ENCODE measurements at places on chromosomes 6 and 20.

- DNase-seq: no peak
Measured at GRCh38 chr6:69097948-69098347, 462.9 kb downstream of the ADGRB3 start.

- DNase-seq: no peak
Measured at GRCh38 chr6:84882768-84883766, 118.7 kb upstream of the TBX18 start.

DNA sequence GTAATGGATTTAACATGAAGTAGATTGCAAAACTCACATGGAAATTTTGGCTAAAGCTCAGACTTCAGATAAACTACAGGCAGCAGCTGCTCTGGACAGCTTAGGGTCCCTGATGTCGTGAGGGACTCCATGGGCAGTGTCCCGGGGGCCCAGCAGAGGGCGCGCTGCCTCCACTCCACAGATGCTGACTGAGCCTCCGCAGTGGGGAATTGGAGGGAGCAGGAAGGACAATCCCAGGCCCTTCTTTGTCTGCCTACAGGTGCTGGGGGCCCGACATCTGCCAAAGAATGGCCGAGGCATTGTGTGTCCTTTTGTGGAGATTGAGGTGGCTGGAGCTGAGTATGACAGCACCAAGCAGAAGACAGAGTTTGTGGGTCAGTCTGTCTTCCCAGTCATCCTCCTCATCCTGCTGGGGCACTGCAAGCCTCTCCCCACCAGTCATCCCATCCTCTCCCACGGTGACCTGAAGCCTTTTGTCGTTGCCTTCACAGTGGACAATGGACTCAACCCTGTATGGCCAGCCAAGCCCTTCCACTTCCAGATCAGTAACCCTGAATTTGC lies 35.9 kb downstream of the PLCG1 start:
- no peak for DNase-seq

GRCh38 chr20:36471885-36472636 lies 69.3 kb upstream of the MYL9 start:
- DNase-seq: no peak

DNA sequence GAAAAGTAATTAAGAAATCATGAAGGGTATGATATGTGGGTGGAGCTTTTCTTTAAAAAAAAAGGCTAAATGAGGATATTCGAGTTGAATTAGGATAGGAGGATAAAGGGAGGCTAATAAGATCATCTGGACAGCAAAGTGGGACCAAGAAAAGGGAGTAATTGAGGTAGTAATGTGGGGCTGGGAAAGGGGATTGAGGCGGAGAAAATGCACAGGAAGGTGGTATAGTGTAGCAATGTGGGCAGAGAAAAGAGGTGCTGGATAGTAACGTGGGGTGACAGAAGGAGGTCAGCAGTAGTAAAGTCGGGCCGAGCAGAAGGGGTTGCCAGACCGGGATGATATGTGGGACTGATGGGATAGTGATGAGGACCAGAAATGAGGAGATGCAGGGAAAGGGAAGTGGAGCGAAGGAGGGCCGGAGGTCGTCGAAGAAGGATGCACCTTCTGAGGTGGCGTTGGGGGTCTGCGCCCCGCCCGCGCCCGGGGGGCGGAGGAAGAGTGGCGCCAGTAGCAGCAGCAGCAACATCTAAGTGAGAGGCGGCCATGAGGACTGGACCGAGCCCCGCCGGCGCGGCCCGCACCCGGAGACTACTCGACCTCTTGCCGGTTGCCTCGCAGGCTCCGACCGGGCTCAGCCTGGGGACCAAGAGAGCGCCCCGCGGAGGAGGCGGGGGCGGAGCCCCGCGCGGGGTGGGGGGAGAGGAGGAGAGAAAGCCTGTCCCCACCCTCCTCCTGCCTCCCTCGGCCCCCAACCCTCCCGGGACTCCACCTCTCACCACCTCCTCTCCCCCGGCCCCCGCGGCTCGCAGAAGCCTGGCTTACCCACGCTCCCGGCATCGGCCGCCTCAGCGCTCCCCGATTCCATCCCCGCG lies 887 bp downstream of the GABBR1 start:
- no peak for DNase-seq

DNA sequence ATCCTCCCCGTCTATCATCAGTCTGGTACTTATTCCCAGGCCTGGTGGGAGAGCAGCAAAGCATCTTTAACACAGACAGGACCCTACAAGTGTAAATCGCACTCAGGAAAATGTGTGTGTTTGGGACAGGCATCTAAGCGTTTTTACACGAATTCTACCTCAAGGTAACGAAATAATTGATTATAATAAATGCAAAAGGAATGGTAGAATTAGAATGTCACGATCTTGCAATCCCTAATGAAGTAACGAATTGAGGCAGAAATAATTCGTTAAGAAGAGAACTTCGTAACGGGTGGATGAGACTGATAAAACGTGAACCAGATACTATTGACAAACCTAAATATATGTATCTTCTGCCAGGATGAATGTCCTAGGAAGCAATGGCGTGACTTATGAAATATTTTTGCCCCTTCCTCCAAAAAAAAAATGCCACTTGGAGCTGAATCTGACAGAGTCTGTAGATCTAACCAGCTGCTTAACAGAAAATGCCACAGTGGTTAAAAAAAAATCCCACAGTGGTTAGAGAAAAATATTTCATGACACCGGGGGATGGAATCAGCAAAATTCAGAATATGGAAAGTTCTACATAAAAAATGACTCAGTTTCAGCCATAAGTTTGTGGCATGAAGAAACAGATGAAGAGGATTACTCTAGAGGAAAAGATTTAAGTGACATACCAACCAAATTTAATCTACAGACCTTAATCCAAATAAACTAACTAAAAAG lies 68.7 kb downstream of the F13A1 start:
- DNase-seq: no peak

GRCh38 chr20:61756966-61757677 lies 308.6 kb downstream of the TAF4 start:
- no peak for DNase-seq

DNA sequence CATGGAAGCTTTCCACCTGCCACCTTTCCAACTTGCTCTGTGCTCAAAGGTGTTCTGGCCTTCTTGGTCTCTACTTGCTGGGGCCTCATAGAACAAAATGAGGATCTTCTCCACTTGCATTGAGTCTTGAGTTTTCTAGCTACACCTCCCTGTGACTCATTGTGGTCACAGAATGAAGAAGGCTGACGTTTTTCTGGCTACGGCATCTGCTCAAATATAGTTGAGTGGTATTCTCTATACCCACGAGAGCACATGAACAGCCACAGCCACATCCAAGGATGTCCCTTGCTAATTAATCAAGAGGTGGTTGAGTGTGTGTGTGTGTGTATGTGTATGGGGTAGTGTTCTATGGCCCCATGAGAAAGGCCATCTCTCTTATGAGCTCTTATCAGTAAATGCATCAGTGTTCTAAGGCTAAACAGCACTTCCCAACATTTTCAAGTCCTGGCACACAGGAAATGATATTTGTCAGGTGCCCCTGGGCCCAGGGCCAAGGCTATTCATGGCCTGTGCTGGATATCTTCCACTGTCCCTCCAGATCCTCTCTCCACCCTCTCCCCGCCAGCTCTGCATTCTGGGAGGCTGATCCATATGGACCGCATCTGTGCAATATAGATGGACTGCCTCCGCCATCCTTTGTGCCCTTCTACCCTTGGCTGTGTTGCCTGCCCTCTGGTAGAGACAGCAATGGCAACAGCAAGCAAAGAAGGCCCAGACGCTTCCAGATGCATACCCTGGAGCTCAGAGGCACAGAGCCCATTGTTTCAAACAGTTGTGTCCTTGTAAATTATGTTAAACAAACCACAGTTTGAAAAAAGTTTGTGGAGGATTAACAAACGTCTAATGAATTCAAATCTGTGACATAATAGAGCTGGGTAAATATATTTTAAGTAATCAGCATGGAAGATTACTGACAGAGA lies 150.2 kb downstream of the LRFN2 start:
- no peak for DNase-seq

GRCh38 chr6:67811239-67812037 lies 823.6 kb upstream of the ADGRB3 start:
- DNase-seq: no peak

DNA sequence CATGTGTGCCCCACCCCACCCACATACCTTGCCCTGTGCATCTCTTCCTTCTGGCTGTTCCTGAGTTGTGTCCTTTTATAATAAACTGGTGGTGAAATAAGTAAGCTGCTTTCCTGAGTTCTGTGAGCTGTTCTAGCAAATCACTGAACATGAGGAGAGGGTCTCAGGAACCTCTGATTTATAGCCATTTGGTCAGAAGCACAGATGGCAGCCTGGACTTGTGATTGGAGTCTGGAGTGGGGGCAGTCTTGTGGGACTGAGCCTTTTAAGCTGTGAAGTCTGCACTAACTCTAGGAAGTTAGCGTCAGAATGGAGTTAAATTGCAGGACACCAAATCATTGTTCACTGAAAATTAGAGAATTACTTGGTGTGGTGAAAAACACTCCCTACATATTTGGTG lies 245.4 kb downstream of the LRFN2 start:
- no peak for DNase-seq

DNA sequence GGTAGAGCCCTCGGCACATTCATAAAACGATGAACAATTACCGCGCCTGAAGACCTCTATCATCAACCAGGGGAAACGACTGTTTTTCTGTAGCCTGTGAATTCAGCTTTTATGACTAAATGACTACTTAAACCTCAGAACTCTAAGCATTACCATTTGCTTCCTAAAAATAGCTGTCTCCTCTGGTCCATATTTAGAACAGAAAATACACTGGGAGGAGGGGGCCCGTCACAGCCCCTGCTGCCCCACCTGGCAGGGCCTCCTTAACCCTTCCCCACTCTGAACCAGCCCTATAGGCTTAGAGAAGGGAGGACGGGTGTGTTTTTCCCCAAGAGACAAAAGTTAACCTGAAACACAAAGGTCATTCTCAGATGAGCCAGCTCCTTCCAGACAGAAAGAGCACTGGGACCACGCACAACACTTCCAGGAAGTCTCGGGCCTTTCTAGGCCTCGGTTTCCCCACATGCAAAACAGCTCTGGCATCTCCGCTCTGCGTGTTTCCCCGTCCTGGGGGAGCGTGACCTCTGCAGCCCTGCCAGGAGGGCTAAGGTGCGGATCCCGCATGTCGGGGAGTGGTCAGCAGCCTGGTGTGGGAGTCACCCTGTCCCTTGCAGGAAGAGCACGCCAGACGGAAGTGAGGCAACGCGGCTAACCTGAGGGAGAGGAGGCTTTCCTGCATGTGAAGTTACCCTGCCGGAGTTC lies 193.9 kb downstream of the DLL1 start:
- no peak for DNase-seq

- DNase-seq: no peak
Measured at GRCh38 chr6:138805016-138805765, 9.3 kb downstream of the ECT2L start.

- no peak for DNase-seq
Measured at GRCh38 chr6:41693281-41694240, 41.8 kb downstream of the TFEB start.

GRCh38 chr20:37295595-37295994 lies 6.1 kb downstream of the MANBAL start:
- DNase-seq: no peak

DNA sequence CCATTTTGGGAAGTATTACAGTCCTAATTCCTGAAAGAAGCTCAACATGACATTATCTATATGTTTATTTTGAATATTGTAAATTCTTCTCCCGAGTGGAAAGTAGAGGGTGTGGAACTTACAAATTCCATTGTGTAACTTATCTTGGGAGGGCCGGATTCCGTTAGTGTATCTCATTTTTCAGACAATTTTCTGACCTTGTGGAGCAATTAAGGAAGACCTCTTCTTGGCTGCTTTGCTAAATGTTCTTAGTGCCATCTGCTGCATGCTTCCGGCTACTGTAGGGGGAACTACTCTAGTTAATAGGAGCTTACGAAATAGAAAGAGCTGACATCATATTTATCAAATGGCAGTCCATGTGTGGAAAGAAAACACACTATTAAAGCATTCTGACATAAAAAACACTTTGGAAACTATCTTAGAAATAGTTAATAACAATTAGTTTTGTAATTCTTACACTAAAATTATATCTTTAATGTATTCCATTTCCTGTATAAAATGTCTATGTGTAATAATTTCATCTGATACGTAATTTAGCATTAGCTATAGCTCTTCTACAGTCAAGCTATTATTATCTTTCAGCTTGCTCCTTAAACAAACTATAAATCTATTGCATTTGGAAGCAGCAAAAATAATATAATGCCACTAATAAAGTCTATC lies 41.5 kb upstream of the KCNQ5 start:
- peak; percentile 28 for DNase-seq

DNA sequence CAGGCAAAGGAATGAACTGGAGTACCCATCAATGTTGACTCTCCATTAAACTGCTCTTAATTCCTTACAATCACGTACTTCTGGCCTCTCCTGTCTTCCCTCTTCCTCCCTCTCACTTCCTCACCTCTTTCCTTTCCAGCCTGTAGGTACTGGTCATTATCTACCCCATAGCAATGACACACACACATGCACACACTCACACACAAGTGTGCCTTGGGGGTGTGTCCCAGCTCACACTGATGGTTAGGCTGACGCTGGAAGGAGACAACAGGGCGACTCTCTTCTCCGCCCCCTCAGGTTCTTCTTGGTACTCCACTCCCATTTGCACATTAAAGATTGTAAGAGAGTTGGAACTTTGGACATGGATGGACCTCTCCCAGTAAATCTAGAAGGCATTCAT lies 14.0 kb upstream of the SERPINB9 start:
- DNase-seq: no peak

- no peak for DNase-seq
Measured at GRCh38 chr6:89443658-89444057, 10.7 kb downstream of the ANKRD6 start.

DNA sequence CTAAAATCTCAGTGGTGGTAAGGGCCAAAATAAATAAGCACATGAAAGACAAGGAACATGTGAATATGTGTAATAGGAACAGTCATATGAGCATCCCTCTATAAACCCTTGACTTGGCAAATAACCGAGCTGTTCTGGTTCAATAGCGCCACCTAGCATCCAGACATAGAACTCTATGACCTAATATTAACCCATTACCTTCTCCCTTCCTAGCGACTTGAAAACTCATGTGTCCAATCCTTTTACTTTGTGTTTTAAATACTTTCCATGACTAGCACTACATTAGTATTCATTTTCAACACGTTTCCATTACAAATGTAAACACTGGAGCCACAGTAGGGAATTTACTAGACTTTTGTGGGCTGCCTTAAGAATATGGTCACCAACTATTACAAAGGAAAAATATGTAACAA lies 279.7 kb downstream of the UST start:
- DNase-seq: peak; percentile 51

GRCh38 chr6:122712448-122713137 lies 66.9 kb upstream of the FABP7 start:
- no peak for DNase-seq

DNA sequence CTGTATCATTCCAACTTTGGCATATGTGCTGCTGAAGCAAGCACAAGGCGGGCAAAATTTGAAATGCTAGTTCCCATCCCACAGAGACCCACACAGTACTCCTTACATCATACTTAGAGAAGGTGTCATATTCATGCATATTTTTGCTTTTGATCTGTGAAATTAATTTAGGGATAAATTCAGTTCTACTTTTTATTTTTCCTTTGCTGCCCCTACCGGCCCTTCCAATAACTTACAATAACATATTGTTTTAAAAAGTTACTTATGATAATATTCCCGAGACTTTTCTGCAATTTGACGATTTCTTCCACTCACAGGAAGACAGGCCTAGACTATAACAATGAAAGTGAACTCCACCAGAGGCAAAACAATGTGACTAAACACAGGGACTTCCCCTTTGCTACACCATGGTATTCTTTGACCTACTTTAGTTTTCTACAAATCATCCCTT lies 35.0 kb downstream of the SESN1 start:
- DNase-seq: no peak
